AG20443 (cell line): ENCODE measurements at places on chromosomes 11 and 22.

DNA sequence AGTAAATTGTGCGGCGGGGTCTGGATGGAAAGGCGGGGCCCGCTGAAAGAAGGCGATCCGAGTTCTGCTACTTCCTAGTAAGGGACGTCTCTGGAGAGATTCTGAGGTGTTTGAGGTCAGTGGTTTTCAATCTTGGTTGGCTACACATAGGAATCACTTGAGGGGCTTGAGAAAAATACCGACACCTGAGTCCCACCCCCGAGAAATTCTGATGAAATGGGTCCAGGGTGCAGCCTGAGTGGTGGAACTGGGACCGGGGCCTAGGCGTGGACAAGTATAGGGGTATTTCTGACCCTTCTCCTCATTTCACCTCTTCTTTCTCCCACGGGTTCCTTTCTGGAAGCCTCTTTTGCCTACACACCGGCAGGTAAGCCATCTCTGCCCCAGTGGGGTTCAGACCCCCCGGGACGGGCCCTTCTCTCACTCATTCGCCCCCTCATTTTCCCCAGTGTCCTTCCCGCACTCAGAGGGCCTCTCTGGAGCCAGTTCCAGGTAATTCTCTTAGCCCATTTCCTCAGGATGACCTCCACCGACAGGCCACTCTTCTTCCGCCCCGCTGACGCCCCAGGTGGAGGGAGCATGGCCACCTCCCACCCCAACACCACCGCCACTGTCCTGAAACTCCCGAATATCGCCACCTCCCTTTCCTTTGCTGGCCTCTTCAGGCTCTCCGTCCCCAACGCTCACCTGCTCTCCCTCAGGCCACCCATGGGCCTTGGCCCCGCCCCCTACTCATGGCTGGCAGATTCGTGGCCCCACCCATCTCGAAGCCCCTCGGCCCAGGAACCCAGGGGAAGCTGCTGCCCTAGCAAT is 11.8 kb downstream of the ROBO3 start:
- DNase-seq, result no peak

DNA sequence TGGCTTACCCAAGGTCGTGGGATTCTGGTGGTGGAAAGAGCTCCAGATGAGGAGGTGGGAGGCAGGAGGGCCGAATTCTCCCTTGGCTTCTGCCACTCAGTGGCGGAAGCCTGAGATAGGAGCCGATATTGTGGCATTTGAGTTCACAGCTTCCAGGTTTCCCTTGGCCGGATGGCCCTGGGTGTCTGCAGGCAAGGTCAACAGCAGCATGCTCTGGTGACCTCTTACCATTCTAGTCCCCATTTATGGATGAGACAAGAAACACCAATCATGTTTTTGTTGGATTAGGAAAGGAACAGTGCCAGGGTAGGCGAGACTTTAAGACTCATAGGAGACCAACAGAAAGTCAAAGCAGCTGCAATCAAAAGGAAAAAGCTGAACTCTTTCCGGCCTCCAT is 89.7 kb downstream of the GRAMD1B start:
- no peak for DNase-seq

- no peak for DNase-seq
Observed at GRCh38 chr11:61524446-61524845, 15.9 kb downstream of the LRRC10B start.

DNA sequence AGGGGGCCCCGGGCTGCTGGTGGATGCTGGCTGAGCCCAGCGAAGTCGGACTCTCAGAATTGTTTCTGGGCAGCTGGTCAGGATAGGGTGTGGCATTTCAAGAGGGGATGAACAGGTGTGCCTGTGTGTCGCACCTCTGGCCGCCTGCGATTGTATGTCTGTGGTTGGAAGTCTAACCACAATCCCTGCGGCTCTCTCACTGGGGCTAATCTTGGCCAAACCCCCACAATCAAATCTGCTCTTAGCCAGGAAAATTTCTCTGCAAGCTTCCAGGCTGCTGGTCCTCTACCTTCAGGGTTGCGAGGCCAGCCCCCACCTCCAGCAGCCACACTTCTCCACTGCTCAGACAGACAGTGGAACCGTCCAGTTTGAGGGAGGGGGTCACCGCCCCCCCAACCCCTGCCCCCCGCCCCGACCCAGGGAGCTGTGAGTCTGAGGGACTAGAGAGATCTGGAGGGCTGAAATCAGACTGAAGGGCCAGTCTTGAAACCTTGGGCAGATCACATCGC is 953 bp downstream of the ATG16L2 start:
- DNase-seq, result no peak

- no peak for DNase-seq
Observed at GRCh38 chr11:57474803-57475115, 14.4 kb downstream of the RTN4RL2 start.

- DNase-seq, result no peak
Observed at GRCh38 chr11:3605771-3606203, 36.0 kb downstream of the ART5 start.

- DNase-seq, result no peak
Observed at GRCh38 chr11:14124886-14125285, 162.4 kb downstream of the SPON1 start.

DNA sequence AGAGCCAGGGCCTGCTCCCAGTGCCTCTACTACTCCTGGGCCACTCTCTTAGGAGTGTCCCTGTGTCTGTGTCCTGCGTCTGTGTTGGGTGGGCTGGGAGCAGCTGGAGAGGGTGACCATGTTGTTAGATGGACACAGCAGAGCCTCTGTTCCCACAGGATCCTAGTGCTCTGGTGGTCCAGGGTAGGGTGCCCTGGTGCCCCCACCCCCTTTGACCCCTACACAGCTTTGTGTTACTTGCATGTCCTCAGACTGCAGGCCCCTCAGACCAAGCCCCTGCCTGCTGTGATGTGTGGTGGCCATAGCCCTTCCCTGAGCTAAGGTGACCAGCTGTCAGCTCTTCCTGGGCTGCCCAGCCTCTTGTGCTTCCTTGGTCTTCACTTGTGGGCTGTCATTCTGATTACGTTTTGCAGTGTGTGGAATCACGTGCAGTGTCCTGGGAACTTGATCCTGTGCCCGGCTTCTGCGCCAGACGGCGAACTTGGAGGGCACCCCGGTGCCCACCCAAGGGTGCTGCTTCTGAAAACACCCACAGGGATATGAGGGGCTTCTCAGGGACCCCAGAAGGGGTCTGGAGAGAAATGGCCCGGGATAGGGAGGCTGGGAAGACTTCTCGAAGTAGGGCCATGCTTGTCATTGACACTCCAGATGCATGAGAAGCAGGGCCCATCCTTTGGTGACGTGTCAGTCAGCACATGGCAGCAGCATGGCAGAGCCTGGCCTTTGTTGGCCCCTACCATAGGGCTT is 1.5 kb downstream of the TANGO2 start:
- no peak for DNase-seq

GRCh38 chr22:25403811-25404471 is 160.5 kb upstream of the GRK3 start:
- peak; percentile 46 for DNase-seq

DNA sequence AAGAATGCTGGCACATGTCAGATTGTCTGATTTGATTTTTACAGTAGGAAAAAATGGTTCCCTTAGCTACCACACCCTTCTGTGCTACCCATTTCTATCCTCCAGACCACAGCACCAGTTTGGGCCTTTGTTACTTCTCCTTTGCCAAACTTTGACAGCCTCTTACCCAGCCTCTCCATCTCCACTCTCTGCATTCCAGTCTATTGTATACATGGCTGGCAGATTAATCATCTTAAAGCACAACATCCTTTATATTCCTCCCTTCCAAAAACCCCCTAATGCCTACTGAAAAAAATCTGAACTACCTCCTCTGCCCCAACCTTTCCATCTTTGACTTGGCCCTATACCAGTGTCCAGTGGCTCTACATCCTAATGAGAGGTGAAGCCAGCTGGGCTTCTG is 10.8 kb upstream of the PANX1 start:
- DNase-seq, result no peak
